Fibroblast of upper back skin (primary cell): ENCODE measurements at places on chromosomes 3 and 15.

DNA sequence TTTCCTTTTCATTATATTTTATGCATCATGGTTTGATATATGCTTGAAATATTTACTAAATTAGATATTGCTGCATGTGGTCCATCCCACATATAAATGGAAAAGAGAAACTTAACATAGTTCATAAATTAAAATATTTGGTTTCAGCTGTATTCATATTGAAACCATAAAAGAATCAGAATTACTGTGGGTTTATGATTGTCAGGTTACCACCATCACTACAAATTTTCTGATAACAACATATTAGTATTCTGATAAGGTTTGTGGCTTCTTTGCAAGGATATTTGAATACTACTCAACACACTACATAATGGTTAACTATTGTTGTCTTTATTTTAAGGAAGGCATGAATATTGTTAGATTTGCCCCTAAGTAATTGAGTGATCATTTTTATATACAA is 235.5 kb downstream of the UBE2E2 start:
- DNase-seq, result no peak

DNA sequence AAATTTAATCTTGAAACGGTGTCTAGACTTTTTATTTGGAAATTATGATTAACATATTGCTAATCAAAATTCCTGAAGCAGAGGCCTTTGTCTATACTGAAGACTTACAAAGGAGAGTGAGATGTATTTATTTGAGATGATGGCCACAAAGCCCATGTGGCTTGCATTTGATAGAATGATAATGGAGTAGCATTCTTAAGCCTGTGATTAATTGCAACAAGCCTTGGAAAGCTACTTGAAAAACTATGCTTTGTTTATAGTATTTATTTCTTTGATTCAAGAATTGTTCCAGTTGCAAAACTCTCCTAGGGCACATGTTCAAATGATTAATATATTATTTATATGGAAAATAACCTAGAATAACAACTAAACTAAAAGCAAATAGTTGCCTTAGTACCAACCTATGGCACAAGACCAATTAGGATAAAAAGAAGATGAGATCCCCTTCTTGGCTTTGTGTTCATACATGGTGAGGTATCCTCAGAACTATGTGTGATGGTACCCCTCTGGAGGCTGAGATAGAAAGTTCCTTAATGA is 244.1 kb upstream of the TBL1XR1 start:
- peak; percentile 58 for DNase-seq

DNA sequence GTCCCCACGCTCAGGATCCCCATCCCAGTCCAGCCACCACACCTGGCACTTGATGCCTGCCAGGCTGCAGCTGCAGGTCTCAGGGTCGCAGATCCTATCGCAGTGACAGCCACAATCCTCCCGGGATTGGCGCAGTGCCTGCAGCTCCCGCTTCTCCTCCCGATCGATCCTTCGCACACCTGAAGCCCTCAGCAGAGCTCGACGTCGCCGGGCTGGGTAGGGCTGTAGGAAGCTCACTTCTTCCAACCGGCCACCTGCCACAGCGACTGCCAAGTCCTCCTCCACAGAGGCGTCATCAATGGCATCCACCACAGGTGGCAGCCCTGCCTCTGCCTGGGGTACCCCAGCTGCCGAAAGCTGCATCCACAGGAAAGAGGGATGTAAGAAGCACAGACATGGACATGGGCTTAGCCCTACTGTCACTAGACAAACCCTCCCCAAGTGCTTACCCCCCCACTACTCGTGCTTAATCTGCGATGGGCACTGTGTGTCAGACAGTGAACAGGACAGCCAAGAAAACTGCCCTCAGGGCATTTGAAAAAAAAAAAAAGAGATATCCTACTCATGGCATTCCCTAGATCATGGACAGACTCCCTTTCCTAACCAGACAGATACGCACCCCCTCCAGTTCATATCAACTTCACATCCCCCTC is 9.2 kb downstream of the CSRNP1 start:
- DNase-seq, result no peak

GRCh38 chr3:177528306-177529070 is 331.2 kb upstream of the TBL1XR1 start:
- DNase-seq, result peak; percentile 36

- no peak for DNase-seq
Measured at GRCh38 chr3:15676259-15676658, 74.7 kb downstream of the BTD start.

DNA sequence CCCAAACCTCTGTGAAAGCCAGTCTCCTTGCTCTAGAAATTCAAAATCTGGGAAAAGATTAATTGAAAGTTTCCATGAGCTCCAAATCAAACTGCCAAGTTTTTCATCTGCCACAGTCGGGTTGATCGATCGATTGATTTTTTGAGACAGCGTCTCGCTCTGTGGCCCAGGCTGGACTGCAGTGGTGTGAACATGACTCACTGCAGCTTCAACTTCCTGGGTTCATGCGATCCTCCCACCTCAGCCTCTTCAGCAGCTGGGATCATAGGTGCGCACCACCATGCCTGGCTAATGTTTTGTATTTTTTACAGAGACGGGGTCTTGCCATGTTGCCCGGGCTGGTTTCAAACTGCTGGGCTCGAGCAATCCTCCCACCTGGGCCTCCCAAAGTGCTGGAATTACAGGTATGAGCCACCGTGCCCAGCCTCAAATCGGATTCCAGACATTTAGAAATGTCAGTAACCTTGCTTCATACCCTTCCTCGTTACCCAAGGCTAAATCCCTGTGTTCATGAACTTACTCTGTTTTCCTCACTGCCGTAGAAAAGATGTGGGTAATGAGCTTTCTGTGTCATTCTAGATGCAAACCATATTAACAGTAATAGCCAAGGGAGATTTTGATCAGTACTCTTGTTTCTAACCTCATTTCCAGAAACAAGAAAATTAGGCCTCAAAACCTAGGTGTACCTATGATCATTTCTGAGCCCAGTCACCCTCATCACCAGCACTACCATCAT is 105.9 kb upstream of the AKAP13 start:
- no peak for DNase-seq

DNA sequence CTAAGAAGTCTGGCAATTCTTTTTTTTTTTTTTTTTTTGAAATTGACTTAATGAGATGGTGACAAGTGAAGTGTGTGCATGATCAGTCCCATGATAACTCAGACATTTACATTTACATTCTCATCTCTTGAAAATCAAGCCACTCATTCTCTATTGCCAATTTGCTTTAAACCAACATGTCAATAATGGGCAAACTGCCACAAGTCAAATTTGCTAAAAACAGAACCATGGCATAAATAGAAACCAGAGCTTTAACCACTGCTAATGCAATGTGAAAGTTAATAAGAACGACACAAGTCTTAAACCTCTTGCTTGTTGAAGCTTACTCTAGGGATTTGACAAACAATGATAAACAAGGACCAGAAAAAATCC is 12.0 kb upstream of the COL8A1 start:
- no peak for DNase-seq

DNA sequence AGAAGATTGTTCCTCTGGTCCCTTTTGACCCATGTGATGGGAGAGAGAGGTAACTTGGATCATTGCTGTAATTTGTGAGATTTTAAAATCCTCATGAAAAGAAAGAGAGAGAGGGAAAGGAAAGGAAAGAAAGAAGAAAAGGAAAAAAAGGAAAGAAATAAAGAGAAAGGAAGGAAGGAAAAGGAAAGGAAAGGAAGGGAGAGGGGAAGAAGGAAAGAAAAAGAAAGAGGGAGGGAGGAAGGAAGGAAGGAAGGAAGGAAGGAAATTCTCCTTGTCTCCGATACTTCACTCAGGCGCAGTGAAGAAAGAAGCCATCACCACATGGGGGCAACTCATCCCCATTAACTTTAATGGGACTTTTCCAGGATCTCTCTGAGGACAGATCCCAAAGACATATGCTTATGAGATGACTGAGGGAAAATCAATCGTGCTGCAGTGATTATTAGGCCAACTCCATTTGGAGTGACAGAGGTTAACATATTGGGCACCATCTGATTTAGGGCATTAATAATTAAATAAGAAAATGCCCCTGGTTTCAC is 123.0 kb downstream of the MEGF11 start:
- no peak for DNase-seq

GRCh38 chr15:86915811-86916331 is 836.2 kb downstream of the AGBL1 start:
- peak; percentile 64 for DNase-seq

- no peak for DNase-seq
Measured at GRCh38 chr3:71052716-71053115, 530.8 kb downstream of the FOXP1 start.

DNA sequence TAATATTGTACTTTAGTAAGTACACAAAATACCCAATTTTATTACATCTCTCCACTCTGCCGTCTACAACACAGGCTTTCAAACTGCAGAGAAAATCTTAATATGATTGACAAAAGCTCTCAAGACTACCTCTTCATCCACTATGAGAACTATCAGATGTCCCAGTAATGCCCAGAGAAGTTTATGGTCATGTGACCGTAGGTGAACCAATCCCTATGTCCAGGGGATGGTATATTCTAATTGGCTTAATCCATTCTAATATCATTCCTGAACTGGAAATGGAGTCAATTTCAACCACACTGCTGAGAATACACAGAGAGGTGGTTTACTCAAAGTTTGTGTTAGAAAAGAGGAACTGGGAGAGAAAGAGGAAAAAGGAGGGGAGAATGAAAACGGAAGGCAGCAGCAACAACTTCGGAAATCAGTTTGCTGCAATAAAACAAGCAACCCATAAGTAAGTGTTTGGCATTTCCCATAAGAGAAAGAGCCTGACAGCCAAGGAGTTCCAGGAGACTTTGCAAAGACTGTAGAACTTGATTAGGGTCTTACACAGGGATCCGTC is 7.3 kb downstream of the SST start:
- DNase-seq, result no peak

- DNase-seq, result no peak
Measured at GRCh38 chr3:24142127-24142526, 197.0 kb downstream of the NR1D2 start.

GRCh38 chr3:73950865-73951558 is 326.3 kb upstream of the PDZRN3 start:
- no peak for DNase-seq

GRCh38 chr3:136544532-136544931 is 207.6 kb downstream of the STAG1 start:
- peak; percentile 8 for DNase-seq

DNA sequence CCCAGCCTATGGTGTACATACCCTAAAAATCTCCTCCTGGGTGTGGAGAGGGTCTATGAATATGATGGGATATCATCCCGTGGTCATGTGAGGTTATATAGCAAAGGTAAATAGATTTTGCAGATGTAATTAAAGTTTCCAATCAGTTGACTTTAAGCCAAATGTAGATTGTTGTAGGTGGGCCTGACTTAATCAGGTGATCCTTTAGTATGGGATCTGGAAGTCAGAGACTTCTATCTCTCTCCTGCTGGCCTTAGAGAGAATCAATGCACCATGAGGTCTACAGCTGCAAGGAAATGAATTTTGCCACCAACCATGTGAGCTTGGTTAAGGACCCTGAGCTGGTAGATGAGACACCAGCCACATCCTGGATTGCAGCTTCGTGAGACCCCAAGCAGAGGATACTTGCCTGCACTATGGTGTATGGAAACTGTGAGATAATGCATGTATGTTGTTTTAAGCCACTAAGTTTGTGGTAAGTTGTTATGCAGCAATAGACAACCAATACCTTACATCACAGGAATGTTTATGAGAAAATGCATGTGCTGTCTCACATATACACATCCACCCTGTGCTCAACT is 137.1 kb upstream of the SLC6A11 start:
- DNase-seq, result no peak

DNA sequence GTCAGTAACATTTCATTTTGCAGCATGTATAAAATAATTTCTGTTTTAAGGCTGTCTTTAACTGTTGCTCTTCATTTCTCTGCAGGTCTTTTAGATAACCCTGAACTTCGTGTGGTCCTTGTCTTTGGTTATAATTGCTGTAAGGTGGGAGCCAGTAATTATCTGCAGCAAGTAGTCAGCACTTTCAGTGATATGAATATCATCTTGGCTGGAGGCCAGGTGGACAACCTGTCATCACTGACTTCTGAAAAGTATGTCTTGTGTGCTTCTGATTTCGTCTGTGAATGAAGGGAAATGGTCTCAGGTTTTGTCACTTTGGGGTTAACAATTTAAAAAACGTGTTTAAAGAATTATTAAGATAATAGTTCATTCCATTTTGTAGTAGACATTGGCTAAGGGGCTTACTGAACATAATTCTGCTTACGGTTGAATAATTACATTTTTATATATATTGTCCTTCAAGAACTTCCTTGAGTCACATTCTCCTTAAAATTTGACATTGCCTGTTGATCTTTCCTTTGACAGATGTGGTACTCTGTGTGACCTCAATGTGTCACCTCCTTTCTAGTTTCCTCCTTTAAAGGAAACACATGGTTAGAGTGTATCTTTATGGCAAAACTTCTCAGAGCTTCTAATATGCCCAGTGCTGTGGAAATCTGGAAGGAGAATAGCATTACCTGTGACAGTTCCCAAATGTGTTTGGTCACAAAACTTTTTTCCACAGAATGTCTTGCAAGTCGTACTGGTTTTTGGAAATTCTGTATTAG is 26.3 kb downstream of the FBXO22 start:
- no peak for DNase-seq

DNA sequence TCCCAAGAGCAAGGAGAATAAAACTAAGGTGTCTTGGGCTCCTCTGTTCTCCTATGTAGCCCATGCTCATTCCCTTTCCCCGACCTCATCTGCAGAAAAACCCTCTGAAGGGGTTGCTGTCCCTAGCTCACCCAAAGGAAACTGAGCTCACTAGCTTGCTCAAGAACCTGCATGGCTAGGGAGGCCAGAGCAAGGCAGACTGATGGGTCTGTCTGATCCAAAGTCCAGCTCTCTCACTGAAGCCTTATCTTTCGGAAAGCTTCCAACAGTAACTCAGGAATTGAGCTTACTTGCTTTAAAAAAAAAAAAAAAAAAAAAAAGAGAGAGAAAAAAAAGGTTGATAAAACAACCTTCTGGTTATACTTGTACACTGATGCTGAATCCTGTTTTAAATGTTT is 141.4 kb upstream of the TOPAZ1 start:
- no peak for DNase-seq

- no peak for DNase-seq
Measured at GRCh38 chr3:80334534-80334933, 566.7 kb upstream of the ROBO1 start.

DNA sequence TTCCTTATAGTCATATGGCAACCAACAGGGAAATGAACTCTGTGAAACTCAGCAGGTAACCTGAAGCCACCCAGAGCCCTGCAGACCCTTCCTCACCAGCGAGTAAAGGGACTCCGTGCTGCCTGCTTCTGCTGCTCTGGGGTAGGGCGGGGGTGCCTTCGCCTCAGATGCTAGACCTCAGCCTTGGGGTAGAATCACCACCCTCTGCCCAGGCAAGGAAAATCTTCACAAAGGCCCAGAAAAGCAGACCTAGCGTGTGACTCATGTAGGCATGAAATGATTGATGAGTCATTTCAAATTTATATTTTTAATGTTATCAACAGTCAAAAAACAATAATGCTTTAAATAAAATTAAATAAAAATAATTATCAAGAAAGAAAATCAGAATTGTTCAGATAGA is 6.6 kb downstream of the STIMATE start:
- DNase-seq, result no peak

- DNase-seq, result no peak
Measured at GRCh38 chr3:26838026-26838425, 215.5 kb downstream of the LRRC3B start.

GRCh38 chr3:115351193-115351592 is 204.1 kb upstream of the ZBTB20 start:
- no peak for DNase-seq

- no peak for DNase-seq
Measured at GRCh38 chr3:37988931-37989525, 1.6 kb upstream of the VILL start.

GRCh38 chr15:39501366-39502081 is 79.4 kb upstream of the THBS1 start:
- no peak for DNase-seq

- no peak for DNase-seq
Measured at GRCh38 chr15:36256404-36256807, 323.0 kb upstream of the CDIN1 start.
